ENCODE measurements at places on chromosomes 2 and 18.

GRCh38 chr2:154855138-154855537, 156.6 kb downstream of the KCNJ3 start:
- no peak for DNase-seq

GRCh38 chr2:168594778-168595177, 138.7 kb downstream of the CERS6 start:
- DNase-seq = no peak

DNA sequence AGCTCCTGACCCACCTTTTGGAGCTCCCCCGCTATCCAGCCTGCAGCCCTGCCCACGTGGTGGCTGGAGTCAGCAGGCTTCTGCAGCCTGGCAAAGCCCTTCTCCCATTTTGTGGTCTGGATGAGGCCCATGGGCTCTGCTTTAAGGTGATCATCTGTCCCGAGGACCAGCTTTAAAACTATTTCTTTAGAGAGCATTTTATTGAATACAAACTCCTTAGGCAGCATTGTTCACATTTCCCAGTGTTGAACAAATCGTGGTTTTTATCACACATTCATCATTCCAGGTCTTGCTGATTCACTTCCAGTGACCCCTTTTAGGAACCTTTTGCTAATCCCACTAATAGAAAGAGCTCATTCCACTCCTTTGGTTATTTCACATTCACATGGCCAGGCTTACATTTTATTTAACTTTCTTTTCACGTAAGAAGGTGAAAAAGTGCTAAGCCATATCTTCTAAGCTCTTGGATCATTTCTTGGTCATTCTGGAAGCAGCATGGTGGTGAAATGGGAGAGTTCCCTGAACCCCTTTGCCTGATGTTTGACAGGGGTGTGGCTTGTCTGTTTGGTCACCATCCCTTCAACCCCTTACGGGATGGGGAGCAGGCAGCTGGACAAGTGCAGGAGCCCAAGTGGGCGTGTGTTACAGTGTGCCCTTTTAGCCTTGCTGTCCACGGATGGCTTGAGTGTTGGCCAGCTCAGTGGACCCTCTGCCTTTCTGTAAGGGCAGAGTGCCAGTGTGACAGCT, 80.4 kb upstream of the RAPGEF4 start:
- no peak for DNase-seq

- DNase-seq = no peak
Observed at GRCh38 chr2:223457301-223457700, 144.9 kb downstream of the SCG2 start.

DNA sequence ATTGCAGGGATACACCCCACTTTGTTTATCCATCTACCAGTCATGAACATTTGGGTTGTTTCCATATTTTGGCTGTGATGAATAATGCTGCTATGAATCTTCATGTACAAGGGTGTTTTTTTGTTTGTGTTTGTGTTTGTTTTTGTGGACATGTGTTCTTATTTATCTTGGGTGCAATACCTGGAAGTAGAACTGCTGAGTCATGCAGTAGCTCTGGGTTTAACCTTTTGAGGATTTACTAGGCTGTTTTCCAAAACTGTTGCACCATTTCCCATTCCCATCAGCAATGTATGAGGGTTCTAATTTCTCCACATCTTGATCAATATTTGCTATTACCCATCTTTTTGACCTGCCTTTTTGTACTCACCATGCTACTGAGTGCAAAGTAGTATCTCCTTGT, 140.0 kb upstream of the CYP1B1 start:
- DNase-seq = no peak

- DNase-seq = no peak
Observed at GRCh38 chr2:12169721-12170120, 423.3 kb downstream of the LPIN1 start.

DNA sequence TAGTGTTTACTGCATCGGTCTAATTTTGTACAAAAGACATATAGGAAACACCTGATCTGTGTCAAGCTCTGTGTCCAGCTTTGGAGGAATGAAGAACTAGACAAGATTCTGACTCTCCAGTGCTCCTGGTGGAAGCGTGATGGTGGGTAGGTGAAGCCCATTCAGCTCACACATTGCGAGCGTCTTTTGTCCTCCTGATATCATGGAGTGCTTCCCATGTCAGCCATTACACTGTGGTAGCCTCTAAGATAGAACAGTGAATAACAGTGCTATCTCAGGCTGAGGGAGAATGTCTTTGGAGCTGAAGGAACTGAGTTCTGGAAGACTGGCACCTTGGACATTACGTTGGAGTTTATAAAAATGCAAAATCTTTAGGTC, 350.2 kb downstream of the CYRIA start:
- DNase-seq = no peak

DNA sequence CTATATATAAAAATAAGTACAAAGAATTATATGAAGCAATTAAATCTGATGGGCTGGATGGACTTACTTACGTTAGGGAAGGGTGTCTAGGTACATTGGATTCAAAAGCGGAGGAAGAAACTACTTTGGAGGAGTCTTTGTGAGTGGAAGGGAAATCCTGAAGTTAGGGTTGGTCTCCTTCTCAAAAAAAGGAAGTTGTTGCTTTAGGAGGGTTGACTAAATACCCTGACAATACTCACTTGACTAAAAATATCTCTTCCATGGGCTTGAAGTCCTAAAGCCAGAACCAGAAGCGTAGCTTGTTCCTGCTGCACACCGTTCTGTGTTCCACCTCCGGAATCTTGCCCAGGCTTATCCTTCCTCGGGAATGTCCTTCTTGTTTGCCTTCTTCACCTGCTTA, 143.3 kb upstream of the ZEB2 start:
- no peak for DNase-seq

DNA sequence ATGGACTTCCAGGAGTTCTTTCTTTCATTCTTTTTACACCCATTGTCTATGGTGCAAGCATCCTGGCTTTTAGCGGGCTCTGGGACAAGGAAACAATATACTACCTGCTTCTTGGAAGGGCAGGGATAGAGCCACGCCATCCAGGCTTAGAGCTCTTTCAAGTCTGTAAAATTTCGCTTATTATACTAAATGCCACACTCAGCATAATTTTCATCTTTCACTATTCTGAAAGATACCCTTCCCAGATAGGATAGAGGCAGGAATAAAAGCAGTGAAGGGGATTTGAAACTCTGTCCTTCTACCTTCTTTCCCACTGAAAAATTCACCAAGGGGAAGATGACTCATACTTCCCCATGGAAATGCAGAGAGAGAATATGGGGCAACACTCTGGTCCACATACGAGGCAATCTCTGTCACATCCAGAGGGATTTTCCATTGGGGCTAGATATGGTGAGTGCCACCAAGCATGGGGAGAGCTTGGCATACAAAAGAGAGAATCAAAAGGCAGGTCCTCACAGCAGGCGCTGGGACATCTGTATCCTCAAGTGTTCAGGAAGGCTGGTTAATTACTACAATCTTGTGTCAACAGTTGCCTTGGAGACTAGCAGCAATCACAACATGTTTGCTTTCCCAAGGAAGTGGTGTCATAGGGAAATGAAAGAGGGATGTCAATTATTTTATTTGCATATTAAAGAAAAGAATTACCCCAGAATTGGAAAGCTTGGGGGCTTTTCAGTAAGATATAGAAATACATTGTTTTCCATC, 127.6 kb downstream of the TDRD15 start:
- no peak for DNase-seq

- DNase-seq = no peak
Observed at GRCh38 chr2:212015588-212015987, 523.0 kb downstream of the ERBB4 start.

- no peak for DNase-seq
Observed at GRCh38 chr2:176514805-176515500, 245.7 kb downstream of the MTX2 start.

GRCh38 chr2:71006955-71007799, 12.5 kb upstream of the TEX261 start:
- no peak for DNase-seq

GRCh38 chr2:124708661-124709060, 683.6 kb downstream of the CNTNAP5 start:
- DNase-seq = no peak

DNA sequence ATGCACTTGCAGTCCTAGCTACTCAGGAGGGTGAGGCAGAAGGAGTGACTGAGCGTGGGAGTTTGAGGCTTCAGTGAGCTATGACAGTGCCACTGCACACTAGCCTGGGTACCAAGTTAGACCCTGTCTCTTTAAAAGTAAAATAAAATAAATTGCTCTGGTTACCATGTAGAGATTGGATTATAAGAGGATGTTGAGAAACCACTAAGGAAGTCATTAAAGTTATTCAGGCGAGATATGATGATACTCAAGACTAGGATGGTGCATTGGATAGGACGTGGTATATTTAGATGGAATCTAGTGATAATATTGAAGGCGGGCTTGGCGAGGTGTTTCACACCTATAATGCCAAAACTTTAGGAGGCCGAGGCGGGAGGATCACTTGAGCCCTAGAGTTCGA, 50.6 kb downstream of the BMPR2 start:
- no peak for DNase-seq

- no peak for DNase-seq
Observed at GRCh38 chr2:3025984-3026383, 351.6 kb downstream of the EIPR1 start.

DNA sequence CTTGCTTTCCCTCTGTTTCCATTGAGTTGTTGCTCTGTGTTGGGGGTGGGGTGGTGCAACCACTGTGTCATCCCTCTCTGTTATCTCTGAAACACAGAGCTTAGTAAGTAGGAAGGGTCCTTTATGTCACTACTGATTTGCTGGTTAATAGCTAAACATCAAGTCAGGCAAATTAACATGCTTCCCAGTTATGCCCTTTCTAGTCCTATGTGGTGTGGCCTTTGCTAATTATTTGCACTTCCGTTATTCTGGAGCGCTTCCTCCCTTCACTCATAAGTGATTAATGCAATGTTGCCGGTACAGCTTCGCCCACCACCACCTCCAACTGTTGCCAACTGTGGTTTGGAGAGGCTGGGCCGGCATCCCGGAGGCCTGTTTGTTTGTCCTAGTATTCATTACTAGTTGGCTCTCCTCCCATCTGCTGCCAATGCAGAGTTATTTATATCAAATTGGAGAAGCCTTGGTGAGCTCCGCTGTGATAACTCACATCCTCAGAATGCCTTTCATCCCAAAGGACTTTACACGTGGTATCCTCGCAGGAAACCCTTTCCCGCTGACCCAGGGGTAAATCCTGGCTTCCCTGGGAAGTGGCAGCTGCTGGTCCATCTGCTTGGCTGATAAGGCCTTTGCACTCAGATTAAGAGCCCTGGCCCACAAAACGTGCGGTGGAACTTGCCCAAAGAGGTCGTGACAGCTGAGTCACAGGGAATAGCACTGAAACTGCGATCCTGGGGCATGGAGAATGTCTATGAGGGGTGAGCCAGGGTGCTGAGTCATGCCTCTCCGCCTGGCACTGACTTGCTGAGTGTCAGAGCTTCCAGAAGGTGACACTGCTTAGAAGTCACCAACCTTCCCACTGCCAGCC, 72.0 kb upstream of the ZCCHC2 start:
- no peak for DNase-seq

GRCh38 chr2:75679556-75679955, 31.2 kb downstream of the GCFC2 start:
- no peak for DNase-seq

GRCh38 chr18:35157181-35157580, 83.7 kb upstream of the ZNF397 start:
- DNase-seq = no peak

DNA sequence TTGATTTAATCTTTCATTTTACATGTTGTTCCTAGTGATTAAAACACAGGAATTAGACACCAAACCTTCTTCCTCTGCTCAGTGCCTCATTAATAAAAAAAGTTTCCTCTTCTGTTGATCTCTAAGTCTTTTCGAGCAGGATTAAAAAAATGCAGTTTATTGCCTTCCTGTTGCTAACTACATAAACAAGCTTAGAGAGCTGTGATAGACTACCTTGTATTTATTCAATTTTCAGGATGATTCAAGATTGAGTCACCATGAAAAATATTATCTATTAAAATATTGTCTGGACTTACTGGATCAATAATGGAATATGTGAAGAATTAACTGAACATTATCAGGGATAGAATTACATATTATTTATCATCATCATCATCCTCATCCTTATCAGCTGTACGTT, 1089.6 kb upstream of the CNTNAP5 start:
- DNase-seq = no peak

- DNase-seq = no peak
Observed at GRCh38 chr18:43141208-43141607, 25.7 kb upstream of the RIT2 start.

GRCh38 chr2:240526521-240526920, 31.3 kb downstream of the ANKMY1 start:
- DNase-seq = no peak

DNA sequence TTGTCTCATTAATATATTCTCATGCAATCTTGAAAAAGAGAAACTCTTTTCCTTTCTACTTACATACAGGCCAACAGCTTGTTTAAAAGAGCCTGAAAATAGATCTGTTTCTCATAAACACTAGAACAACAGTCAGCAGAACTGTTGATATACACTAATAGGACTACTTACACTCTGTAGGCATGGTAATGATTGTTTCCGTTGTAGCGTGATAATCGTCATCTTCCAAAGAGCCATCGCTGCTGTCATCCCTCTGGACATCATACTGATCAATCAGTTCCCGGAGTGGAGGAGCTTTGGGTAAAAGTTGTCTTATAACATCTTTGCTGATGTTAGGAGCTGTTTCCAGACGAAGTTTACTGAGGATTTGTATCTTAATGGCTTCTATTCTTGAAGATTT, 476 bp downstream of the MSTN start:
- no peak for DNase-seq

GRCh38 chr2:121877366-121877765, 121.9 kb downstream of the TSN start:
- DNase-seq = no peak

DNA sequence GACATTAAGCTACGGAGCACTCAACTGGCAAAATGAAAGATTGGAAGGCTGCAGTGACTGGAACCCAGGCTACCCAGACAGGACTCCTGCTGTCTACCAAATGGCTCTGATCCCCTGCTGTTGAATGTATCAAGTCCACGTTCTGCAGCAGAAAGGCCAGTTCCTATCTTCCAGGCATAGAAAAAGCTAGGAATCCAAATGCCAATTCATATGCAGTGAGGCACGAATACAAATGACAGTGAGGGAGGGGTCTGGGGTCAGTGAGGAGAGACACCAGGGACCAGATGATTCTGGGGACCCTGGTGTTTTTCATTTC, 5.3 kb downstream of the NRP2 start:
- no peak for DNase-seq

GRCh38 chr18:69157906-69158305, 242.8 kb upstream of the DOK6 start:
- DNase-seq = no peak

- DNase-seq = no peak
Observed at GRCh38 chr2:86785456-86785855, 5.3 kb downstream of the CD8A start.

GRCh38 chr2:20476950-20477349, 30.1 kb downstream of the RHOB start:
- DNase-seq = no peak

Data from hippocampal formation (tissue), 2 donors.